Stimulated activated CD8-positive, alpha-beta memory T cell treated with anti-CD3 and anti-CD28 coated beads, Interleukin-4, amount 100 ng/mL, for 4 hours (primary cell): ENCODE measurements at places on chromosomes 7 and 10.

- DNase-seq = no peak
Measured at GRCh38 chr10:74507951-74508350, 318.4 kb upstream of the KAT6B start.

GRCh38 chr7:148327379-148327778 is 263.2 kb upstream of the C7orf33 start:
- DNase-seq = no peak

- DNase-seq = no peak
Measured at GRCh38 chr10:103451091-103451813, 918 bp downstream of the CALHM2 start.

DNA sequence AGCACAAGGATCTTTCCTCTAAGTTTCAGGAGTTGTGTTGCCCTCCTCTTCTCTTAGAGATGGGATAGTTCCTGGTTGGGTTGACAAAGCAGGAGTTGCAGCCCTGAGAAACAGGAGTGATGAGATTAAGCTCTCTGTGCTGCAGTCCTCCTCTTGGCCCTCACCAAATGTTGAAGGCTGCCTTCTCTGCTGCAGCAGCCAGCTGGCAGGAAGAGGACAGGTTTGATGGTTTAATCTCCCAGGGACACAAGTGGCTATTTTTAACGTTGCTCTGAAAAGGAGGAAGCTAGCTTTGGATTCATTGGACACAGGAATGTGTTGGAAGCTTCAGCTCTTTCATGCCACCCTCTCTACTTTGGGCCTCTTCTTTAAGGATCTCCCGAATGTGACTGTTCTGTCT is 9.4 kb downstream of the STRIP2 start:
- DNase-seq = no peak

DNA sequence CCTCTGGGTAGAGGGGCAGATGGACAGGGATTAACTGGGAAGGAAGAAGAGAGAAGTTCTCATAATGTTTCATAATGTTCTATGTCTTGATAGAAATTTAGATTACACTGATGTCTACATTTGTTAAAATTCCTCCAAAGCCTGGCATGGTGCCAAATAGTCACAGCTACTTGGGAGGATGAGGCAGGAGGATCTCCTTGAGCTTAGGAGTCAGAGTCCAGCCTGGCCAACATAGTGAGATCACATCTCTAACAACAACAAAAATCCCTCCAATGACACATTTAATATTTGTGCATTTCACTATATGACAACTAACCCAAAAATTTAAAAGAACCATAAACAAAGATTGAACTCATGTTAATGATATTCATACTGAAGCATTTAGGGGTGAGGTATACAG is 33.0 kb upstream of the PPP1R3C start:
- DNase-seq = no peak

- DNase-seq = no peak
Measured at GRCh38 chr7:54544149-54544526, 2.0 kb downstream of the VSTM2A start.

GRCh38 chr10:16674147-16674703 is 143.0 kb downstream of the RSU1 start:
- no peak for DNase-seq

DNA sequence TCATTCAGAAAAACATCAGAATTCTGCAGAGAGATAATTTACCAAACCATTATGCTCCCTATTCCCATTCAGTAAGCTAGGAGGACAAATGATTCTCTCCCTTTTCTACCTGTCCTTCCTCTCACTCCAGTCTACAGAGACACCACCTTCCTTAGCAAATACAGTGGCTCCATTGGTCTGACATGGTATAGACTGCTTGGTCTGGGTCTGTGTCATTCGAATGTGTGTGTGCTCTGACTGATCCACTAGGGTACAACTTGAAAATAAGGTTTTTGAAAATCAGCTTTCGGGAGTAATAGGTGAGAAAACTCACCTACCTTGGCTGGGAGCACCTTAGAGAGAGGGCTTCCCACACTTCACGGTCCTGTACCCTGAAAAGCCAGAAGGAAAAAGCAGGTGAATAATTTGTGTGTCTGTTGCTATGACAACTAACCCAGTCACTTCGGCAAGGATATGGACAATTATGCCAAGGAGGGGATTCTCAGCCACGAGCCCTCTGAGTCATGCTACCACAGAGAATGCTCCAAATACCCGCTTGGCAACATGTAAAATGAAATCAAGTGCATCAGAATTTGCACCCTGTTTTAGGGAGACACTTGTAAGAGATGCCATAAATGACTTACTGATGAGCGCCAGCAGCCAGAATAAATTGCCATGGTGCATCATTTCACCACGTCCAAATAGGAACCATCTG is 114.5 kb upstream of the PRKCQ start:
- no peak for DNase-seq

GRCh38 chr10:44998146-44998631 is 2.5 kb upstream of the ZNF22 start:
- DNase-seq = no peak

- DNase-seq = no peak
Measured at GRCh38 chr7:100516135-100516812, 22.7 kb upstream of the AGFG2 start.

- DNase-seq = no peak
Measured at GRCh38 chr10:106825576-106826364, 338.7 kb downstream of the SORCS1 start.

GRCh38 chr10:50260791-50261281 is 9.5 kb upstream of the ASAH2 start:
- DNase-seq = no peak

- no peak for DNase-seq
Measured at GRCh38 chr7:130494431-130494858, 2.6 kb downstream of the MEST start.

DNA sequence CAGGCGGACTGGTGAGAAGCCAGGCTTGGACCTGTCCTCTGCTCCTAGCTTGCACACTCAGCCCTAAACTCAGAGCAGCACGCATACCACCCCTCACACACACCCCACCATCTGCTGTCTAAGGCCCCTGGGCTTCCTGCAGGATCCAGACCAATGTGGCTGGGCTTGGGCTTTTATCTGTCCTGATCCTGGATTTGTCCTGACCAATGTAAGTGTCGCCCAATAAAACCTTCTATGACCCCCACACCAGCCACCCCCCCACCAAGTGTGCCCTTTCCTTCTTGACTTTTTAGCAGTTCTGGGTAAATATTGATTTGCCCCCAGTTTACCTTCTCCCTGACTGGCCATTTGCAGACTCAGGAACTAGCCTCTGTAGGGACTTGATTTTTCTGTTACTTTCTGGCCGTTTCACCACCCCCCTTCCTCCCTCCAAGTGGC is 1.7 kb upstream of the HOXA13 start:
- DNase-seq = no peak

GRCh38 chr10:130784326-130784725 is 527.2 kb downstream of the TCERG1L start:
- DNase-seq = no peak

- DNase-seq = no peak
Measured at GRCh38 chr7:27141923-27142579, 1.4 kb downstream of the HOXA5 start.
